Stimulated activated CD8-positive, alpha-beta memory T cell treated with anti-CD3 and anti-CD28 coated beads, Interleukin-15, amount 100 ng/mL, for 24 hours (primary cell): ENCODE measurements at places on chromosomes 13 and 19.

DNA sequence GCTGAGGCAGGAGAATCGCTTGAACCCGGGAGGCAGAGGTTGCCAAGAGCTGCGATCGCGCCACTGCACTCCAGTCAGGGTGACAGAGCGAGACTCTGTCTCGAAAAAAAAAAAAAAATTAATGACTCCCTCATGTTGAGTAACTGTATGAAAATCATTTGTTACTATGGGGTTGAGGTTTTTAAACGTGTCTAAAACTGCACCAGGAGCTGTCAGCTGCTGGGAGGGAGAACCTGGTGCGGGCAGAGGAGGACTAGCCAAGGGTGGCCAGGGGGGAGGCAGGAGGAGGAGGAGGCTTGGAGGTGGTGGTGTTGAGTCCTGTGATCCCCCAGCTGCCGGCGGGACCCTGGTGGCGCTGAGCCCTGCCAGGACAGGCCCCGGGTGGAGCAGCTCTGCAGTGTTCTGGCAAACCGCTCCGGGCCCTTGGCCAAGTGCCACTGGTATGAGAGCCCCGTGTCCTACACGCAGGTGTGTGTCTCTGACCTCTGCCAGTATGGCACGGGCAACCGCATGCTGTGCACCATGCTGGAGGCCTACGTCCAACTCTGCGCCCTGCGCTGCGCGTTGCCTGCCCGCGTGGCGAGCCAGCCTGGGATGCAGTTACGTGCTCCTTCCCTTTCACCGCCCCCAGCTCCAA is 17.1 kb upstream of the FXYD3 start:
- DNase-seq, result no peak

DNA sequence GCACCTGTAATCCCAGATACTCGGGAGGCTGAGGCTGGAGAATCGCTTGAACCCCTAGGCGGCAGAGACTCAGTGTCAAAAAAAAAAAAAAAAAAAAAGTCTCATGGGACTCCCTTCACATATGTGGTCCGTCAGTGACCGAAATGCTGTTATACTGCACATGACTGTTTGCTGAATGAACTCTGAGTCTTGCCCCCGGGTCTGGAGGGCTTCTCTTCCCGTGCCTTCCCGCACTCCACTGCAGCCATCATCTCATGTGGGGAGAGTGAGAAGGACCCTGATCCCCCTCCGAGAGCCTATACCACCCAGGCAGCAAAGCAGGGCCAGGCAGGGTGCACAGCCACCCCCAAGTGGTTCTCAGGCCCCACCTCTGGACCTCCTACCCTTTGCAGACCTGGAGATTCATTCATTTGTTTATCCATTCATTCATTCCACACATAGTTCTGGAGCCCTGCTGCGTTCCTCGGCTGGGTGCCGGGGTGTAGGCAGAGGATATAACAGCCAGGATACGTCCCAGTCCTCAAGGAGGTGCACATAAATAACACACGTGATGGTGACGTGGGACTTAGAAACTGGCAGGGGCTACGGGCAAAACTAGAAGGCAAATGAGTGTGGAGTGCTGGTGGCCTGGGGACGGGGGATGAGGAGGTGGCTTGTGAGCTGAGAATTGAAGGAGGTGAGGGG is 14.2 kb downstream of the NDUFA11 start:
- no peak for DNase-seq

DNA sequence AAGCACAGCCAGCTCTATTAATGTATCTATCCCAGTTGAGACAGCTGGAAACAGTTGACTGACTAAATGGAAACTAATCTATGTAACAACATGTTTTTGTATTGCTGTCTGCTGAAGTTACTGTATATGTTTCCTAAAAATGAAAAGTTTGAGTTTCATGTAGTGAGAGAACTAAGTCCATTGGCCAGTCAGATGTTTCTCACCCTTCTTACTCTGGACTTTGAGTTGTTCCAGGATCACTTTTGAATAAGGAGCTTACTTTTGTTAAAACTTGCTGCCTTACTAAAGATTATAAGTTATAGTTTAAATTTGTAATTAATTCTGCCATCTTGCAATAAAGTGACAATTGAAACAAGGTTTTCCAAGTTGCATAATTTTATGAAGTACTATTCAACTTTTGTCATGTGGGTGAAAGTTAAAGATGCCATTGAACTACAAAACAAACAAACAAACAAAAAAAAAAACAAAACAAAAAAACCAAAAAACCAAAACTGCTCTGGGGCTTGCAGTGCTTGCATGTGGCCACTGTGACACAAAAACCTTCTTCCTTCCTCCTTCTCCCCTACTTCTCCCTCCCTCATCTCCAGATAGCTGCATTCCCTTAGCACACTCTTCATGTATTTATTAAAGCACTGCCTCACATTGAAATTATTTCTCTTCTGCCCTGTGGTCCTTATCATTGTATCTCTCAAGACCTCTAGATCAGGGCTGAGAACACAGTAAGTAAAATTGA is 15.3 kb downstream of the WDFY2 start:
- DNase-seq, result no peak

DNA sequence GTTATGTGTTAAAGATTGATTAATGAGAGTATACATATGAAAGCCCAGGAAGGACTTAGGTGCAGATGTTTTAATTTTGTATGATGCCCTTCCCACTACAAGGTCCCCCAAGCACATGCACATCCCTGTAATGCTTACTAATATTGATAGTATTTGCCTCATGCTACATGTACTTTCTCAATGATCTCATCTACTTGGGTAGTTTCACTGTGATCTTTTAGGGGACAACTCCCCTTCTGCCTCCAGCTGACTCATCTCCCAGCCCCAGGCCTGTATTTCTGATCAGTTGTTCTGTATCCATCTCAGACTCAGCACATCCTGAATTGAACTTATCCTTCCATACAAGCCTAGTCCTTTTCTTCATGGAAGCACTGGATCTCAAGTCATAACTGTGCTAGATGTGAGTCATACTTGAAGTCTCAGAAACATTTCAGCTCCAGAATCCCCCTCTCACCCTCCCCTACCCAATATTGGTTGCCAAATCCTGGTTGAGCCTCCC is 49.4 kb upstream of the INTS6 start:
- no peak for DNase-seq

- DNase-seq, result no peak
Measured at GRCh38 chr19:18464646-18465045, 26.7 kb upstream of the ISYNA1 start.

DNA sequence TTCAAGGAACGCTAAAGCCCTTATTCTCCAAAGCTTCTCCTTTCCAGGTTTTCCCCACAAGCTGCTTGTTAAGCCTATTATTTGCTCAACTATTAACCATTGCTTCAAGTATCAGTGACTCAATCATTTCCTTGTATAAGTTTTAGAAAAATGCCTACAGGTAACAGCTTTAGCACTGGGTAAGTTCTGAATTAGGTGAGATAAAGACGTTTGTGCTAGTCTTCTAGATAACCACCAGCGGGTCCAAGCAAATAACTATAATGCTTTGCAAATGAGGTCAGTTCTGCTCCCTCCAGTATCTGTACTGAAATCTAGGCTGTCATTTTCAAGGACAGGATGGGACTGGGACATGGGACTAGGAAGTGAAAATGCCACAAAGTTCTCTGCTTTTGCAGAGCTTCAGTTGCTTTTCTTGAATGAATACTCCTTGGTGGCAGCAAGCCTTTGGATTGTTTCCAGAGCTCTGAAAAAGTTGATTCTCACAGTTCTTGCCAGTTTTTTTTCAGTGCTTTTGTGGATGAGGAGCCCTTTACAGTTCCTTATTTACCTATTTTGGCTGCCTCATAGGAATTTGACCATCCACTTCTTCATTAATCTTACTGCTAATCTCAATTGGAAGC is 1487.7 kb downstream of the EFNB2 start:
- DNase-seq, result no peak

DNA sequence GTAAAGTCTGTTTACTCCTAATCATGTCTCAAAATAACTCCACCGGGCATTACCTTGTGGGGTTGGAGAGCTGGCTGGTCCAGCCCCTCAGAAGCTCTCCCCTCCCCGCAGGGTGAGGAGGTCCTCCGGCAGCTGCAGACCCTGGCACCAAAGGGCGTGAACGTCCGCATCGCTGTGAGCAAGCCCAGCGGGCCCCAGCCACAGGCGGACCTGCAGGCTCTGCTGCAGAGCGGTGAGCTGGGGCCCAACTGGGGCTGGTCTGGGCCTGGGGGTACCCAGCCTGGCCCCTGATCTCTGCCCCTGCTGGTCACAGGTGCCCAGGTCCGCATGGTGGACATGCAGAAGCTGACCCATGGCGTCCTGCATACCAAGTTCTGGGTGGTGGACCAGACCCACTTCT is 20.2 kb downstream of the HIPK4 start:
- DNase-seq, result no peak

DNA sequence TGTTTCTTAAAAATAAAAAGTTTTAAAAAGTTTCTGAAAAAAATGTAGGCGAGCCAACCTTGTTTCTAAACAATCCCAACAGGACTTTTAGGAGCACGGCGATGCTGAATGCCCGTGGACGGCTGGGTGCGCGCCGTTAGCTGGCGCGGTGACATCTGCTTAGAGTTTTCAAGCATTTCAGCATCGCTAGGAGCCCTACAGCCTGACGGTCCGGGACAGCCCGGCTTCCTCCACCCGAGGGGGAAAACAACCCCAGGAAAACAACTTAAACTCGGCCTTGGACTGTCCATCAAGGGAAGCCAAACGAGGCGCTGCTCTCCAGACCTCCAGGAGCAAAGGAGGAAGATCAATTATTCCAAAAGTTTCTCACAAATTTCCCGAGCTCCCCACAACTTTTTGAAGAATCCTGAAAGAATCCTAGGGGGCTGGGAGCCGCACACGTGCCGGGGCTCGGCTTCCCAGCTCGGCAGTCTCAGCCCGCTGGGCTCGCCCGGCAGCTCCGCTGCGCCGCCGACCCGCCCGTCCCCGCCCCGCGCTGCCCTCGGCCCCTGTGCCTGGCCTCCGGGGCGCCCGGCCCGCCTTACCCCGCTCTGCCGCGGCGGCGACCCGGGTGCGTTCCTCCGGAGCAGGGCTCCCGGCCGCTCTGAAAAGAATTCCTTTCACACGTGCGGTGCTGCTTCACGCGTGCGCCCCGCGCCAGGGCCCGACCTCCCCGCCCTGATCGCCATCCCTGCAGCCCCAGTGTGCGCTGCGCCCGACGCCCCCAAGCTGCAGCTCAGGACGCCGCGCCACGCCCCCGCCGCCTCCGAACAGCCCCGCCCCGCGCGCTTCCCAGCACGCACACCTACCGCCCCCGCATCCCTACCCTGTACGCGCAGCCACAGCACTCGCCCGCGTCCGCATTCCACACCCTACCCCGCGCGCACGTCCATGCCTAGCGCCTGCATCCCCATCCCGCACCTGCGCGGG is at the start of gene GJA3:
Gene GJA3, minus strand, starts transcription at position 747 of the 969 bp plus-strand sequence. CDS start 17,764 bp downstream, outside the sequence.
- DNase-seq, result peak; percentile 32

- DNase-seq, result no peak
Measured at GRCh38 chr19:1676351-1677266, 24.2 kb upstream of the TCF3 start.

- DNase-seq, result no peak
Measured at GRCh38 chr13:97058391-97058790, 64.1 kb upstream of the OXGR1 start.

GRCh38 chr13:108657519-108657918 is 28.1 kb downstream of the MYO16 start:
- no peak for DNase-seq

DNA sequence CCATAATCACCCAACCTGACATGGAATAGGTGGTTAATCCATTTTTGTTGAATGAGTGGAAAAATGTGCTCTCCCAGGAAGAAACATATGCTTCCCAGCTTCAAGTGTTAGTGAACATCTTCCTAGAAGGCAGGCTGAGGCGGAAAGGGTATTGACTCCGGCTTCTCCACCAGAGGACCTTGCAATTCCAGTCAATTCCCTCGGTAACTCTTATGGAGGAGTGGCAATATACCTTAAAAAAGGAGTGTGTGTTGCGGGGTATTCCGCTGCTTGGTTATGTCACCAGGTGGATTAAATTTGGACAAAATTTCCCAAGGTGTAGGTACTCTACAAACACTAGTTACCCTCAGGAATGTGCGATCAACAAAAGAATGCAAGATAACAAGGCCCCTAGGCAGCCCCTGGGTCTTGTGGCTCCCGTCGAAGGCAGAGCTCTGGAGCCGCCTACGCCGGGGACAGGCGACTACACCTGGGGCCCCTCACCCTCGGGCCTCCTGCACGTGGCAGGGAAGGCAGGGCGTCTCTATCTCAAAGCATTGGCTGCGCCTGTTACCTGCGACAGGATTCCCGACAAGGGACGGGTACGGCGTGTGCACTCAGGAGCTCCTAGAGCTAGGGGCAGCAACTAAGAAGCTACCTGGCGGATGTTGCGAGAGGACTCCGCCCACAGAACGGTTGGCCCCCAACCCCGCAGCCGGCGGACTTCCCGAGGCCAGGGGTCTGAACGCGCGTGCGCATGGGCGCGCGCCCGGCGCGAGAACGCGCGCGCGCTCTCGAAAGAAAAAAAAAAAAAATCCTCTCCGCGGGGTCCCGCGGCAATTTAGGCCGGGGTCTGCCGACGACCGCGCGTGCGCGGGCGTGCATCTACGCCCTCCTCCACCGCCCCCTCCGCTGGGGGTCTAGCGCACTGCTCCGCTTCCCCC is at the start of gene WDR87:
Gene WDR87, minus strand, starts transcription at position 649 of the 923 bp plus-strand sequence. CDS start 8,355 bp downstream, outside the sequence.
- no peak for DNase-seq

DNA sequence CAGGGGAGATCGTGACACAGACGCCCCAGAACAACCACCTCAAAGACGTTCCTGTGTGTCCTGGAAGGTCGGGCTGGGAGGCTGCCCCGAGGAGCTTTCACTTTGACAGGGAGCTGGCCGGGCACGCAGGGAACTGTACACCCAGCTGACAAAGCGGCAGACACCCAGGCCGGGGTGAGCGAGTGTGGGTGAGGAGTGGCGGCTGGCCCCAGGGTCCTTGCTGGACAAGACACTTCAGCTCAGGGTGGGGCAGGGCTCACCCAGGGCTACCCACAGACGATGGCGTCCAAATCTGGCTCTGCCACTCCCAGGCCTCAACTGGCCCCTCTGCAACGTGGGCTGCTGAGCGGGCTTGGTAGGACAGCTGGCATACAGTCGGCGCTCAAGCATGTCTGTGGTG is 2.0 kb downstream of the FGF22 start:
- DNase-seq, result no peak

- no peak for DNase-seq
Measured at GRCh38 chr13:33087091-33087490, 70.9 kb downstream of the KL start.

DNA sequence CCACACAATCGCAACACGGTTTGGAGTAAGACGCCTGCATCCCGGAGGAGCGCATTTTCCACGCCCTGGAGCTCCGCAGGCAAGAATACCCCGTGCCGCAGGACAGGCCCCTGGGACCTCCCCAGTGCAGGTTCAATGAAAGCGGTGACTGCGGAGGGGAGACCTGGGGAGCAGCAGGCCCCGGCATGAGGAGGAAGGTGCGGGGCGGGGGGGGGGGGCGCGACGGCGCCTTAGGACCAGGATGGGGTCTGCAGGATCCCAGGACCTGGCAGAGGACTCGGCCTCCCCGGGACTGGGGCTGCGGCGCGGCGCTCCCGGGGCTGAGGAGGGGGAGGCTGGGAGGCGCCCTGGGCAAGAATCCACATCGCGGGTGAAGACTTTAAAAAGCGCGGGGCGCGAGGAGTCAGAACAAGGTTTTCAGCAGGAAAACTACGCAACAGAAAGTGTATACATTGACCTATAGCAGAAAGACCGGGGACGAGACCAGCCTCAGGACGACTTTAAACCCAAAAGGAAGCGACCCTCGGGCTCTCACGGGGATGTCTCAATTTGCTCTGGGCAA is 432 bp downstream of the ZNF611 start:
- peak; percentile 10 for DNase-seq

- no peak for DNase-seq
Measured at GRCh38 chr19:14817052-14817451, 17.9 kb downstream of the OR7A5 start.
